ELR (cell line): ENCODE measurements at places on chromosomes 2 and 18.

GRCh38 chr2:20916604-20917286 lies 93.8 kb upstream of the LDAH start:
- peak; percentile 19 for DNase-seq

GRCh38 chr18:12239431-12239830 lies 14.7 kb upstream of the CIDEA start:
- DNase-seq, result peak; percentile 41

- DNase-seq, result no peak
These were observed at the start of gene CYTIP for GRCh38 chr2:157443795-157444640. TSS of gene CYTIP (minus strand) at chr2:157444089. CDS start at chr2:157444020, 69 bp downstream.

DNA sequence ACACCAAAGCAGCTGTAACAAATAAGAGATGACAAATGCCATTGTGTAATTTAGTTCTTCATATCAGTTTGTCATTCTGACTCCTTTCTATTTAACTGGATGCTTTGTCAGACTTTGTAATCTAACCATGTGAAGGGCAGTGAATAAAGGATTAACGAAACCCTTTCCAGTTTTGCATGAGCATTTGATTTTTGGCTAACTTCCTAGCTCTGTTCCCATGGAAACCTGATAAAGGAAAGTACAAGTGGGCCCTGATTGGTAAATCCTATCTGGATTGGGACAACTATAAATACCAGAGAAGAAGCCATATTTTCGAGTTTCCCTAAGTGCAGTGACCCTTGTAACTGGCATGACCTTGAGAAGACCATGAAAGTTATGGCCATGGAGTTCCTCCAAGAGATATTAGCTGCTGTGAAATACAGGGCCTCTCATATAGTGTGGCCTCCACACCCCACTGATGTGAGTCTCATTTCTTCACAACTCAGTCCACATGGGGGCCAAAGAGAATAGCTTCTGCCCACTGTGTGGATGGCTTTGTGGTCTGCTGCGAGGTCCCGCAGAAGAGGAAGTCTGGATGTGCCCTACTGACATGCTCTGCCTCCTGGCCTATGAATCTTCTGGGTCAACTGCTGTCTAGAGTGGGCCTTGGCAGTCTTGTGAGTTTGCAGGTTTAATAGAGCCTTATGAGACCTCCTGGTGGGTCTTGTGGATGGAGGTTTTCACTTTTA lies 38.2 kb upstream of the CYP1B1 start:
- no peak for DNase-seq

- no peak for DNase-seq
These were observed 153.1 kb upstream of the ALPP start for GRCh38 chr2:232225429-232225828.
